Astrocyte of the spinal cord (primary cell): ENCODE measurements at places on chromosomes 6 and 20.

- peak; percentile 46 for DNase-seq
Observed at GRCh38 chr6:63352069-63352543, 32.3 kb upstream of the LGSN start.

- no peak for DNase-seq
Observed at GRCh38 chr6:15143086-15143485, 102.8 kb upstream of the JARID2 start.

DNA sequence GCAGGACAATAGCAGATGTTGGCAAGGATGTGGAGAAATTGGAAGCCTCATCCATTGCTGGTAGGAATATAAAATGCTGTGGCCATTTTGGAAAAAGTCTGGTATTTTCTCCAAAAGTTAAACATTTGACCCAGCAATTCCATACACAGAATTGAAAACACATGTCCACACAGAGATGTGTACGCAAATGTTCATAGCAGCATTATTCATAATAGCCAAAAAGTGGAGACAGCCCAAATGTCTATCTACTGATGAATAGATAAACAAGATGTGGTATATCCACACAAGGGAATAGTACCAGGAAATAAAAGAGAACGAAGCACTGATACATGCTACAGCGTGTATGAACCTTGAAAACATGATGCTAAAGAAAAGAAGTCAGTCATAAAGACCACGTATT lies 40.5 kb downstream of the CFAP61 start:
- DNase-seq, result no peak

DNA sequence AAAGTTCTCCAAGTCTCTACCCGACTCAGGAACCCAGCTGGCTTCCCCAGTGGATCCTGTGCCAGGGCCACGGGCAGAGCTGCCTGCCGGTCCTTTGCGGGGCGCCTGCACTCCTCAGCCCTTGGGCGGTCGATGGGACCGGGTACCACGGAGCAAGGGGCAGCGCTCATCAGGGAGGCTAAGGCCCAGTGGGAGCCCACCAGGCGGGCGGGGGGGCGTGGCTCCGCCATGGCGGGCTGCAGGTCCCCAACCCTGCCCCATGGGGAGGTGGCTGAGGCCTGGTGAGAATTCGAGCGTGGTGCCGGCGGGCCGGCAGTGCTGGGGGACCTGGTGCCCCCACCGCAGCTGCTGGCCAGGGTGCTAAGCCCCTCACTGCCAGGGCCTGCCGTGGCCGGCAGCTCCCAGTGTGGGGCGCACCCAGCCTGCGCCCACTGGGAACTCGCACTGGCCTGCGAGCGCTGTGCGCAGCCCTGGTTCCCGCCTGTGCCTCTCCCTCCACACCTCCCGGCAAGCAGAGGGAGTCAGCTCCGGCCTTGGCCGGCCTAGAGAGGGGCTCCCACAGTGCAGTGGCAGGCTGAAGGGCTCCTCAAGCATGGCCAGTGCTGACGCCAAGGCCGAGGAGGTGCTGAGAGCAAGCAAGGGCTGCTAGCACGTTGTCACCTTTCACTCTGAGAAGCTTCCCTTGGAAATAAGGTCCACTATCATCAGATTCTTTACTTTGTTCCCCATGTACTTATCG lies 14.8 kb upstream of the ELOVL5 start:
- DNase-seq, result no peak

DNA sequence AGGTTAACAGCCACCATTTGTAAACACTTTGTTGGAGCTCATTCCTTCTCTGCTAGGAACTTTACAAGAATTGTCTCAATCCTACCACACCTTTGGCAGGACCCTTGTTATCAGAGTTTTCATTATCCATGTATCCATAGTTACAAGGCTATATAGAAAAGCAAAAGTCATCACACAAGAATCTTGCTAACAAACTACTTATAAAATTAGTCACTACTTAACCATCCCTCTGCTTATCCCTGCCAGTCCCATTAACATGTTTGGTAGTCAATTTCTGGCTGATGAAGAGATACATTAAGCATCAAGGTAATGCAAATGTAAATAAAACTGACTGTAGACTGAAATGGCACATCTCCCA lies 10.4 kb downstream of the ZSWIM3 start:
- DNase-seq, result peak; percentile 67

DNA sequence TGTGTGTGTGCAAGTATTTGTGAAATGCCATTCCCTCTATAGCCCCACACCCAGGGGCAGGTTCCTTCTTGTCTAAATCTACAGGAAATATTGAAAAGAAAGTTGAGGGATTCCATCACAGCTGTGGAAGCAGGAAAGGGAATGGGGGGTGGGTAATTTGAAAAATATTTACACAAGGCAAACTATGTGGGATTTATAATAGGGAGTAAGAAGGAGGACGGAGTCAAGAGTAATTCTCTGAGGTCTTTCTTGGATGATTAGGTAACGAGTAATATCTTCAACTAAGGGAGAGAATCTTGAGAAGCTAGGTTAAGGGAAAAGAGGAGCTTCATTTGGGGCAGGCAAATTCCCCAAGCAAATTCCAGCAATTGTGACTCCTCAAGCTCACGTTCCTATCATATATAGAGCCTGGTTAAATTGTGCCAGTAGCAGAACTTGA lies 113.5 kb upstream of the SGK1 start:
- no peak for DNase-seq

GRCh38 chr6:11613858-11614257 lies 76.3 kb downstream of the TMEM170B start:
- DNase-seq, result peak; percentile 97

GRCh38 chr6:84193114-84193708 lies 34.2 kb downstream of the CEP162 start:
- DNase-seq, result peak; percentile 87
